ENCODE measurements at places on chromosomes 16 and 17. TPM values are rescaled to one million over a fixed set of nuclear protein-coding genes. Genes with fewer than 3 reads are reported as not detected.
A peak's percentile ranks its signal among the peaks of the same experiment; 100 is the strongest.

- DNase-seq: no peak
Observed at GRCh38 chr16:28161626-28162025, 50.1 kb downstream of the XPO6 start.

The HIRIP3 gene
- polyA plus RNA-seq: 22.4 TPM

DNA sequence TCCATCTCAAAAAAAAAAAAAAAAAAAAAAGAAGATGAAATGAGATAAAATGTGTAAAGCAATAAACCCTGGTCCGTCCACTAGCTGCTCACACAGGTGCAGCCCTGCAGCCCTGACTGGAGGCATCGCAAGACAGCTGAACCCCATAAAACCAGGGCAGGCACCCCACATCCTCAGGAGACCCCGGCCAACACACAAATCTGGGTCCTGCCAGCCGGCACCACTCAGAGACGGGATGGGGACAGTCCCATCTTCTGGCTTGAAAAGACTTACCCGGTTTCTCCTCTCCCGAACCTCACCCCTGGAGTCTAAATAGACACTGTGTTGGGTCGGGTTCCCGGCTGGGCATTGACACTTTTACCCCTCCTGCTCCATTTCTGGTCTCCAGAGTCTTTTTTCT is 52.7 kb upstream of the TNRC6C start:
- DNase-seq: no peak

- DNase-seq: no peak
Observed at GRCh38 chr16:57548408-57548807, 6.0 kb downstream of the ADGRG5 start.

- no peak for DNase-seq
Observed at GRCh38 chr17:58308173-58308984, 20.2 kb downstream of the TSPOAP1 start.

DNA sequence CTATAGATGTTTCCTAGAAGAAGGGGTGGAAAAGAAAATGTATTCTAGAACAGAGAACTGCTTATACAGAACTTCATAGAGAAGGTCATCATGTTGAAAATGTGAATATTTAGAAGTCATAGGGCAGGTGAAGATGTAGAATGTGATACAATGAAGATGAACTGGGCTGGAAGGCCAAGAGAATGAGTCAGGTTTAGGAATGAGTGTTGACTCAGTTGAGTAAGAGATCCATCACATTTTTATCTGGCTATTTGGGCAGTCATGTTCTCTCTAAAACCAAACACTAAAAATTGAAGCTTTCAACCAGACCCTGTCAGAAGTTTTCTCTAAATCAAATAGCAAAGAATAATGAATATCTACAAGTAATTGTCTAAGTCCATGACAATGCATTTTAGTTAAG is 660.5 kb downstream of the KCNJ2 start:
- no peak for DNase-seq

GRCh38 chr17:28413804-28414203 is 7.8 kb upstream of the SLC46A1 start:
- no peak for DNase-seq

DNA sequence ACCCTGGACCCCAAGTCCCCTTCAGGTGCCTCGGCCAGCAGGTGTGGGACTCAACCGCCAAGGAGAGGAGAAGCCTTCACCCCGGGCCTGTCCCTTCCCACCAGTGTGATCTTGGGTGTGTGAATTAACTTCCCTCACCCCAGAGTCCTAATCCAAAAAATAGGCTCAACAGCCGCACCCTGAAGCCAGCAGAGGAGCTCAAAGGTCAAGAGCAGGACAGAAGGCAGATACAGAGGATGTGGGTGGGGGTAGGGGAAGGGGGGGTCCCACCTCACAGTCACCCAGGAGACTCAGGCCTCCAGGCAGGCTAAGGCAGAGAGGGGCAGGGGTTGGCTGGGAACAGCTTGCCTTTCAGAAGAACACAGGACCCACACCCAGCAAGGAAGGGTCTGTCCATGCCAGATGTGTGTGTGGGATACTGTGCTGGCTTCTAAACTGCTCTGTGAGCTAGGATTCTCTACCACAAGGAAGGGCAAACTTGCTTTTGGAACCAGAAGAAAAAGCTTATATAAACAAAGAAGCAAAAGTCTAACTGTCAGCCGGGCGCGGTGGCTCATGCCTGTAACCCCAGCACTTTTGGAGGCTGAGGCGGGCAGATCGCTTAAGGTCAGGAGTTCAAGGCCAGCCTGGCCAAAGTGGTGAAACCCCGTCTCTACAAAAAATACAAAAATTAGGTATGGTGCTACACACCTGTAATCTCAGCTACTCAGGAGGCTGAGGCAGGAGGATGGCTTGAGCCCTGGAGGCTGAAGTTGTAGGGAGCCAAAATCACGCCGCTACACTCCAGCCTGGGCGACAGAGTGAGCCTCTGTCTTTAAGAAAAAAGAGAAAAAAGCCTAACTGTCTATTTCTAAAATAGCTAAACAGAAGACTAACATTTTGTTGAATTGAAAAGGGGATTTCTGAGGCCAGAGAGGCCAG is 4.6 kb downstream of the PIEZO1 start:
- no peak for DNase-seq

- DNase-seq: no peak
Observed at GRCh38 chr17:44543213-44543904, 13.9 kb upstream of the FZD2 start.

- no peak for DNase-seq
Observed at GRCh38 chr17:77475016-77475976, 334.5 kb downstream of the SEC14L1 start.

The KRT222 gene
- polyA plus RNA-seq: 0.07 TPM

- DNase-seq: no peak
Observed at GRCh38 chr16:50889746-50890145, 147.9 kb downstream of the CYLD start.

- no peak for DNase-seq
Observed at GRCh38 chr17:7147772-7148171, 31.4 kb downstream of the ASGR1 start.

DNA sequence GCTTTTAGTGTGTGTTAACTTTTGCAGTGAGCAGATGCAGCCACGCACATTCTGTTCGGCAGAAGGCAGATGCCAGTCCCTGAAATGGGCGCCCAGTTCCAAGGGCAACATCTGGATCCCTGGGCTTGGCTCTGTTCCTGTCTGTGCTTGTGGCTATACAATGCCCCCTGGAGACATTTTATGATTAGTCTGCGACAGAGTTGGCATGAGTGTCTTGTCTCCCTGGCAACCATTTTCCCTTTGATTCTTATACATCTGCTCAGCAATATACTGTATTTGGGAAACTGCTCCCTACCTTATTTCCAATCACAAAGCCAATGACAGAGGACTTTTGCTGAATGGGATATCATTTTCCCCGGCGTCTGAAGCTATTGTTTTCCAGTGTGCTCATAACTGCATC is 1629.5 kb upstream of the GOT2 start:
- DNase-seq: no peak

GRCh38 chr17:55436224-55437158 is 14.9 kb upstream of the MMD start:
- no peak for DNase-seq

The P2RX5 gene
- polyA plus RNA-seq: 56.6 TPM

DNA sequence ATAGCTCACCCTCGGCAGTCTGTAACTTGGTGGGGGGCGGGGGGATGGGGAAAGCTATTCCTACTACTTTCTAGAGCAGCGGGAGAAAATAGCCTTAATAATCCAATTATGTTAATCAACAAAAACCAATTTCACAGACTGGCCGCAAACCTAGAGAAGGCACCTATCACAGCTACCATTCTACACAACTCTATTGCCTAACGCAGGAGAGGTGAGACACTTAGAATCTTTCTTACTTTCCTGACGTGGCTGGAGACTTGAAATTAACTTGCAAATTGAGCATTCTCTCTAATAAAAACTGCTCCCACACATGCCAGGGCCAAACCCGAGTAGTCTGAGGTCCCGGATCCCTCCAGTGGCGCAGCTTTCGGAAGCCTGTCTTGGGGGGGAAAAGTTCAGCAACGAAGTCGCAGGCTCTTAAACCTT is 794 bp downstream of the SMG6 start:
- no peak for DNase-seq

- no peak for DNase-seq
Observed at GRCh38 chr17:63399316-63399715, 46.8 kb downstream of the CYB561 start.

- DNase-seq: no peak
Observed at GRCh38 chr16:50671644-50672260, 9.4 kb downstream of the SNX20 start.

The EVI2B gene
- polyA plus RNA-seq: 1.8 TPM

The POLR3K gene
- 6.7 TPM for polyA plus RNA-seq

GRCh38 chr17:8726941-8727555 is 17.6 kb downstream of the CCDC42 start:
- no peak for DNase-seq

The C1QL1 gene
- 12.7 TPM for polyA plus RNA-seq

The NPIPB13 gene
- 9.8 TPM for polyA plus RNA-seq

The KRT40 gene
- not detected for polyA plus RNA-seq

The GP1BA gene
- 0.15 TPM for polyA plus RNA-seq

DNA sequence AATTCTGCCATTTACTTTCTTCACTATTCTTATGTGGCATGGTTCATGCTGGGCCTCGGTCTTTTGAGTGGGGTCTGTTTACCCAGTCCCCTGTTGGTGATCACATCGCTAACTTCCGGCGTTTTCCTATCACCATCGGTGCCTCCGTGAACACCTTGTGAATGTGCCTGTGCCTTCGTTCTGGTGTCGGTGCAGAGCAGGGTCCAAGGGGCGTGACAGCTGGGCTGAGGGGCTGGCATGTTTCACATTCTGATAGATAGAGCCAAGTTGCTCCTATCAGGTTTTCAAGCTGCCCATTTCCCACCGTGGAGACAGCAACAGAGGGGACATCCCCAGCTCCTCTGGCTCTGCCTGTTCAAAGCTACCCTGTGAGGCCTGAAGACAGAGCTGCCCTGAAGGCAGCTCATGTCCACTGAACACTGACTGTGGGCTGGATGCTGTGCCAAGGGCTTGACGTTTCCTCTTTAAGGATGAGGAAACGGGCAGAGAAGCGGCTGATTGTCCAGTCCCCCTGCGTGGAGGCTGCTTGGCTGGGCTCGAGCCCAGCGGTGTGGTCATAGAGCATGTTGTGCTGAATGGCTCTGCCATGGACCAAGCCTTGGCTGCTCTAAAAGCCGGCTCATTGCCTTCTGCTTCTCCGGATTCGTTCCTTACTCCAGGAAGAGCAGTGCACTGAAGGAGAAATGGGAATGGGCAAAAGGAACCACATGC is 17.0 kb downstream of the DHODH start:
- no peak for DNase-seq

The TAC4 gene
- polyA plus RNA-seq: not detected

The CDK3 gene
- polyA plus RNA-seq: 11.3 TPM

The ADAD2 gene
- 0.36 TPM for polyA plus RNA-seq

The KRTAP4-6 gene
- not detected for polyA plus RNA-seq

- DNase-seq: no peak
Observed at GRCh38 chr17:64920419-64921172, 1.3 kb upstream of the LRRC37A3 start.

- DNase-seq: no peak
Observed at GRCh38 chr17:44961921-44962350, 6.2 kb downstream of the C1QL1 start.

- DNase-seq: peak; percentile 43
Observed at GRCh38 chr17:49218941-49219913, 8.7 kb downstream of the ABI3 start.

The GAS2L2 gene
- 0.03 TPM for polyA plus RNA-seq

- no peak for DNase-seq
Observed at GRCh38 chr16:50664270-50664669, 16.8 kb downstream of the SNX20 start.

The C17orf78 gene
- not detected for polyA plus RNA-seq

The NT5C3B gene
- 42.1 TPM for polyA plus RNA-seq

The DHRS7C gene
- 12.6 TPM for polyA plus RNA-seq

- no peak for DNase-seq
Observed at GRCh38 chr17:60598001-60598736, 1.8 kb upstream of the PPM1D start.

GRCh38 chr16:53090286-53090590 is 35.4 kb downstream of the CHD9 start:
- no peak for DNase-seq

DNA sequence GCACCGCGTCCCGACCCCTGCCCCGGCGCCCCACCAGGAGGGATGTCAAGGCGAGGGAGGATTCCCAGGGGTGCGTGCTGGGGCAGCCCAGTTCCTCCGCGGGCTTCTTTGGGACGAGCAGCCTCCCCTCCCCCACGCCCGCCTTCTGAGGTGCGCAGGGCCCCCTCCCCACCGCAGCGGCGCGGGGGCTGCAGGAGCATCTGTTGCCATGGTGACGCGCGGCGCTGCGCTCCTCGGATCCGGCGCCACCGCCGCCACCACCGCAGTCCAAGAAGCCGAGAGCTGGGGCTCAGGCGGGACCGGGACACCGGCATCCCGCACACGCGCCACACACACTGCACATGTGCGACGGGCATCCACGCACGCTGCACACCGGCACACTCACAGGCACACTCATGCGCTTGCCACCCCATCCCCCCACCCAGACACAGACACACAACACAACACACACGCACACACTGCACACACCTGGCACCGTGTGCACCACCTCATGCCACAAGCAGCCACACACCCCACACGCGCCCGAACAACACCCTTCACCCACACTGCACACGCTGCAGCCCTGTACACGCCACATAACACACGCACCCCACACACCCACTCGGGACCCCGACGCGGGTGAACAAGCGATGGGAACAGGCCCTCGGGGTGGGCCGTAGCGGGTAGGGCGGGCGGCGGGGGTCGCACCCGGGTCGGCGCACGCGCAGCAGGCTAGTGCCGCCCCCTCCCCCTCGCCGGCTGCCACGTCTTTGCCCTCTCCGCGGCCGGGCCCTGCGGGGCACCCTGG is 17.0 kb downstream of the ENPP7 start:
- DNase-seq: no peak

DNA sequence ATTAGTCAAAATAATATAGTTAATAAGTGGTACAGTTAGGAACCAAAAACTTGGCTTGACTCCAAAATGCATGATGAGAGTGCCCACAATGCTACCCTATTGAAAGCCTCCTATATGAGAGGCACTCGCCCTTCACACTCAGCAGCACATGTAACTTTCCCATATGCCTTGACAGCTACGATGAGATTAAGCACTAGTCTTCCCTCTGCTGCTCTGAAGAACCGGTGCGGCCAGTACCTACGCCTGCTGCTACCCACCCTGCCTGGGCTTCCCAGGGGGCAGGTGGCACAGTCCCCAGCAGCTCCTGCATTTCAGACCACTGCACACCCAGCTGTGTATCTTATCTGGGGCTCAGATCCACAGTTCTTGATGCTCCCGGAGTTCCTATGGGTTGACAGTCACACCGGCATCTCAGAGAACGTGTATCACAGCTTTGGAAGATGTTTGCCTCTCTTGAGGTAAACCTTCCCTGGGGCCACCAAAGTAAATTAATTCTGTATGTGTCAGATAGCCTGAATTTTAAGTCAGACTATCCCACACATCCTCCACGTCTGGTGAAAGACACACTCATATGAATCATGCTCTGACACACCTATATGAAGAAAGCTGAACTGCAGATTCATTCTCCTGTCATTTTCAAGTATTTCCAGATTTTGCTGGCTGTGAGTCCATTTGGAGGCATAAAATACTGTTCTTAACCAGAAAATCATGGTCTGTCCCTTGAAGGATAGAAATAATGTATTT is 77.8 kb downstream of the MYH10 start:
- DNase-seq: no peak

GRCh38 chr16:88963583-88963982 is 13.4 kb downstream of the CBFA2T3 start:
- DNase-seq: no peak

GRCh38 chr16:26863931-26864330 is 202.8 kb upstream of the C16orf82 start:
- no peak for DNase-seq
